ENCODE measurements at places on chromosomes 1 and 21.

DNA sequence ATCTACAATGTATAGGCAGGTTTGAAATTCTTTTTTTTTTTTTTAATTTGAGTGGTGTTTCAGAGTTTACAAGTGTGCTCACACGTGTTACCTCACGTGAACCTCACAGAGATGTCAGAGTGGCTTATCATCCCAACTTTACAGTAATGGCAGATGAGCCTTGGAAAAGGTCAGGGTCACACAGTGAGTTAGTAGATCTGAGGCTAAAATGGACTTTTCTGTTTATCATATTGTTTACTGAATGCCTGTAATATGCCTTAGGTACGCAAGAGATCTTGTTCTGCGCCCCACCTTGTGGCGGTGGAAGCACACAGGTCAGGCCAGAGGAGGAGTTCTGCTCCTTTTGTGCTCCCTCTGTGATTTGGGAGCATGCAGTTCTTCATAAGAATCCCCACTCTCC is 80.0 kb downstream of the DYRK1A start:
- no peak for DNase-seq

DNA sequence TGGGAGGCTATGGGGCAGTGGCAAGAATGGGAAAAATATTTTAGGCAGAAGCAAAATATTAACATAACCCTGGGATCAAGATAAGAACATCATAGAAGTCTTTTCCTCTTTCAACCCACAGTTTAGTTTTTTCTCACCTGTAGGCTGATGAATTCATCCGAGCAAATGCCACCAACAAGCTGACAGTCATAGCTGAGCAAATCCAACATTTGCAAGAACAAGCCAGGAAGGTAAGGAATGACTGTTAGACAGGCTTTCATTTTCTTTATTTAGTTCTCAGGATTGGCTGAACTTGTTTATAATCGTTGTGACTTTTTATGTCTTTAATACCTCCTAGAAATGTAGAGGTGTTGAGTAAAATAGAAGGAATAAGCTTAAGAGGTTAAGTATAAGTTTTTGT is 6.4 kb downstream of the C1orf50 start:
- DNase-seq, result no peak

- DNase-seq, result no peak
Observed at GRCh38 chr1:168706391-168706992, 22.5 kb downstream of the DPT start.

DNA sequence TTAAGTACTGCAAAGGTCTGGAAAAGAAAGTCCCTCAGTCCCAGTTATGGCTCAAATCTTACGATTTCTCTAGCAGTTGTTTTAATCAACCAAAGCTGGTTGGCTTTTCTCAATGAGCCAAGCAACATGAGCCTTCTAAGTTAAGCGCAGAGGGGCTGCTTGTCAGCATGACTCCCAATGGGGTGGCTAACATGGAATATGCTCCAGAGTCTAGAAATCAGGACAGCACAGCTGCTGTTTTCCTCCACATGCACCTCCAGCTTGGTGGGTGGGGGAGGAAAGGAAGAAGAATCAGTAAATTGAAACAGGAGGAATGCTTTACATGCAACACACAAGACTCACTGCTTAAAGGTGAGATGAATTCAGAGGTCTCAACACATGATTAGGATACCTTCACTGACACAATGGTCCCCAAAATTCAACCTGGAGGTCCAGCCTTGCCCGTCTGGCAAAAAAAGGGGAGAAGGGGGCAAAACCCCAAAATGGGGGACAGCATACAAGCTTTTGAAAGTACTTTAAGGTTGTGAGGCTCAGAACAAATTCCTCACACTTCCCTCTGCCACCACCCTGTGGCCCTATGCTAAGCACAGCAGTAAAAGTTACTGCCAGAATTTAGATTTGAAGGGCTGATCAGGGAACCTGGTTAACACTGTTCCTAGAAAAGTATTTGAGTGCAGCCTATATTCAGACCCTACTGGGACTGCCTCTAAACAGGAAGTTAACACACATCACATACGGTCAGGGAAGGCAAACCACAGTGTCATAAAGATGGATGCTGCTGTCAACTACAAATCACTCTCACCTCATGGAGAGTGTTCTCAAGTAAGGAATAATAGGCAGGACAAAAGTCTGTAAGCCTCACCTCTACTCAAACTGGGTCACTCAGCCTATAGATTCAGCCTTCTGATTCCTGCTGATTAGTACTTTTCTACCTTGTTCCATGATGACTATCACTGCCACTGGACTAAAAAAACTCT is 2.6 kb downstream of the GATAD2B start:
- no peak for DNase-seq

- DNase-seq, result no peak
Observed at GRCh38 chr1:236692742-236693141, 6.4 kb downstream of the ACTN2 start.
